ENCODE measurements at places on chromosomes 13 and 19.
A peak's percentile ranks its signal among the peaks of the same experiment; 100 is the strongest.

DNA sequence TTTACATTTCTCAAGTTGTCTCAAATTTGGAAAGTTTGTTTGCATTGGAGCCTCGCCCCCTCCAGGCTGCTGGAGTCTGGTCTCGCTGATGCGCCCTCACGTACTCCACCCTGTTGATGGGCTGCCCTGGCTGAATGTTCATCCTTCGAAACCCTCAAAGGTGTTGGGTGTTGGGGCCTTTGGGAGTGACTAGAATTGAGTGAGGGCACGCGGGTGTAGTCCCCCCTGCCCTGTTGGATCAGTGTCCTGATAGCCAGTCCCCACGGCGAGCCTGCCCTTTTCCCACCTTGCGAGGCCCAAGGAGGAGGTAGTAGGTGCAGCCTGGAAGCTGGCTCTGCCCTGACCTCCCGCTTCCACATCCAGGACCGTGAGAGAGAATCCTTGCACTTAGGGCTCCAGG, 14.8 kb downstream of the TFDP1 start:
- DNase-seq: no peak

GRCh38 chr13:80309926-80310325, 31.0 kb downstream of the SPRY2 start:
- no peak for DNase-seq

GRCh38 chr13:95957331-95957730, 95.9 kb downstream of the UGGT2 start:
- no peak for DNase-seq

- DNase-seq: no peak
These were observed 12.7 kb downstream of the LPAR6 start for GRCh38 chr13:48400090-48400694.

- DNase-seq: peak; percentile 57
These were observed 5.5 kb upstream of the LILRA6 start for GRCh38 chr19:54248016-54248601.

GRCh38 chr13:34294483-34295129, 476.7 kb downstream of the RFC3 start:
- no peak for DNase-seq

DNA sequence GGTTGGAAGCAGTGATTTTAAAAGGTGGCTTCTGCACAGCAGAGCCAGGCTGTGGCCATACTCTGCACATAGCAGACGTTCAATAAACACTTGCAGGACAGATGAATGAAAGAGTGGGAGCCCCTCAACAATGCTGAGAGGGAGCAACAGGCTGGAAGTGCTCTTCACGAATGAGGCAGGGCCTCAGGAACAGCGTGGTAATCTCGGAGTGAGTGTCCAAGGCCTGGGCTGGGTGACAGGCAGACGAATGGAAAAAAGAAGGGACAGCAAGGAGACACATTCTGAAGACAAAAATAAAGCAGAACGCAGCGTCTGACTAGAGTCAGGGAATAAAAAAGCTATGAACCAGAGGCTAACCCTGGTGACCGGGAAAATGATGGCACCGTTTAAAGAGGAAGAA, 11.1 kb downstream of the GJA3 start:
- no peak for DNase-seq
